ENCODE measurements at places on chromosomes 2 and 18.

- DNase-seq, result no peak
These were observed at the start of gene CNTNAP5 for GRCh38 chr2:124025171-124025580. Gene CNTNAP5 (plus strand): TSS chr2:124025287. CDS start chr2:124025651, 364 bp downstream.

DNA sequence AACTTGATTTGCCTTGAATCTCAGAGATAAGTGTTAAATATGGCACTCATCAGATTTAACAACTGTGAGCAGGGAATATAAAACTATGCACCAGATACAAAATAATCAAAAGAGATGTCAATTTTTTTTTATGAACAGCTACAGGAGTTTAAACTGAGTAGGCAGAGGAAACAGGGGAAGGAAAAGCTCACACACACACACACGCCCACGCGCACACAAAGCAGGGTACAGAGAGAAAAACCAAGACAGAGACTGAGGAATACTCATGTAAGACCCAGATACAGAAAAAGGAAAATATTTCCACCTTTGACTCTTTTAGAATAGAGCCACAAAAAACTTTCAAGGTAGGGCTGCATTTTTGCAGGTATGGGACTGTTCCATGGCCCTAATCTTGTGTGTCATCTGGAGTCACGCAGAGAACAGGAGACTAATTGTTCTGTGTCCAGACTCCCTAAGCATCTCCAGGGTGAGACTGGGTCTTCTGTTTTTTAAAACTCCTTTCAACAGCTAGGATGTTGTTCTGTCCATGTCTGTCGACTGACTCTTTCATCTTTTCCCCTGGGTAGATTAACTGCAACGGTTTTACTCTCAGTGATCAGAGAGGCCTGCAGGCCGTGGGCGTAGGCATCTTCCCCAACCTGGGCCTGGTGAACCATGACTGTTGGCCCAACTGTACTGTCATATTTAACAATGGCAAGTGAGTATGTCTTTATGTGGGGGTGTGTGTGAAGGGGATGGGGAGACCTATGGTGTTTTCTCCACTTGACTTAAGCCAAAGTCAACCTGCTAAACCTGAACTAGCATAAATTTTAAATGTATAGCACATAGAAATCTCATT, 23.0 kb downstream of the SMYD1 start:
- no peak for DNase-seq

DNA sequence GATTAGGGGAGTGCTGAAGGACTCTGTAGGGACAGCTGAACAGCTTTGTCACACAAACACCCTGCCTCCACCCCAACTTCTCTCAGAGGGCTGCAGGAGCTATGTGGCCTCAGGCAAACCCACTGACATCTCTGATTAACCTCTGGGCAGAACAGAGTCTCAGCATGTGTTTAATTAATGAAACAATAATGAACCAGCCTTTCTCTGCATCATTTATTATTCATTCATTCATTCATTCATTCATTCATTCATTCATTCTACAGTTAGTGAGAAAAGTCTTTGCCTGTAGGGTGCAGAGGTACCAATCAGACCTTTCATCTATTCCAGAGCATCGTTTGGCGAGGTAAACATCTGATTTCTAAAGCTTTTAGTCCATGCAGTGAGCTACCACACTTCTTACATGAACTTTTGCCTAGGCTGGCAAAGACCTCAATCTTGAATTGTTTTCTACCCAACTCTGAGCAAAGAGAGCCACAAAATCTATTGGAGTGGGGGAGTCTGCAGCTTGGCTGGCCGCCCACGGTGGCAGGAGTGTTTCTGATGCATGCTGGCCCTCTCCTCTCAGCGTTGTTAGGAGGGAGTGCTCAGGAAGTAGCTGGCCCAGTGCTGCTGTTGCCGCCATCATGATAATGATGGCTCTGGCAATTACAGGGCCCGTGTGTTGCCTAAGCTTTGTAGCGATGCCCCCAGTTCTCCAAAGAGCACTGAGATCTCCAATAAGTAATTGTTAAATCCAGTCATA, 198.9 kb downstream of the SMAD7 start:
- no peak for DNase-seq

DNA sequence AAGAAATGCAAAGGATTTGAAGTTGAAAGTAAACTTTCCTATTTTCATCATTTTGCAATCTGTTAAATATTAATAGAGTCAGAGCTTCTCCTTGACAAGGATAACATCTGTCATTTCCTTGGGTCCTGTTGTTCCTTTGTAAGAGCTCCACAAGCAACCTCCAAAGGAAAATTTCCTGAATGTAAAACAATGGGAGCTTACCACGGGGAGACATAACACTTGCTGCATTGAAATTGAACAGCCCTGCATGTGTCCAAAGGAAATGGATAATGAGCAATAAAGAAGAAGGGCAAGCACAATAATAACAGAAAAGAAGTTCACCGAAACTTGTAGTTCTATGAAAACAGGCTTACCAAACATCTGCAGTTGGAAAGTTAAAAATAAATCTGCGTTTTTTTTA, 42.0 kb upstream of the SCG2 start:
- DNase-seq, result no peak

DNA sequence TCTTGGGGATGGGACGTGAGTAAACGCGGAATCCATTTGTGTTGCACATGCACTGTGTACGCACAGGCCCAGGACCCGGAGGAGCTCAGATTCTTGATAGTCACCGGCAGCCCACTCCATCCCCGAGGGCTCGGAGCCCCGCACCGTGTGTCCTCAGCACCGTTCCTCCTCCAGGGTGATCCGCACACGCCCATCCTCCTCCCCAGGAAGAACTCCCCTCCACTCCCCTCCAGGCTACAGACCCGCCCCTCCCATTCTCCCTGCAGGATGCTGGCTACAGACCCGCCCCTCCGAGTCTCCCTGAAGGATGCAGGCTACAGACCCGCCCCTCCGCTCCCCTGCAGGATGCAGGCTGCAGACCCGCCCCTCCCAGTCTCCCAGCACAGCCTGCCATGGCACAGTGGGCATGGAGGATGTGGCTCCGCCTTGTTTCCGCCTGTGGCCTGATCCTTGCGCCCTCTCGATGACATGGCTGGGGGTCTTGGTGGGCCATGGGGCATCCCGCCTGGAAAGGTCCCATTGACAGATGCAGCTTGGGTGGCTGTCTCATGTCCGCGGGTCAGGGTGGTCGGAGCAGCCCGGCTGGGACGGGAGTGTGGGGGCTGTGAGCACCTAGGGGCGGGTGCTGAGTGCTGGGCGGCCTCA, 14.1 kb downstream of the CTDP1 start:
- DNase-seq, result no peak

DNA sequence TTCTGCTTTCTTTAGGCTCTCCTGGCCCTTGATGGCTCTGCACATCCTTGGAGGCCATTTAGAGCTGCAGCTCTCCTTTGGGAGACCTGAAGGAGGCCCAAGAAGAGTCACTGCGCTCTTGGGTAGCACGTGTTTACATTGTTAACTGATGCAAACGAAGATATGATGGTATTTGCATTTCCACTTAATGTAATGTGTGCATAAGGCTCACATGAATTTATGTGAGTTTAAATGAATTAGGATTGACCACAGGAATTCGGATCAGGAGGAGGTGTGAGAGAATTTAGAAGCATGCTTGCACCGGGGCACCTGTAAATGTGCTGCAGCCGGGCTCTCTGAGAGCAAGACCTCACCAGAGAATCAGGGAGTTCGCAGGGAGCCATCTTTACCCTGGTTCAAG, 7.5 kb downstream of the SH3RF3 start:
- no peak for DNase-seq

- DNase-seq, result no peak
These were observed 248.8 kb downstream of the AGPS start for GRCh38 chr2:177641331-177641730.

DNA sequence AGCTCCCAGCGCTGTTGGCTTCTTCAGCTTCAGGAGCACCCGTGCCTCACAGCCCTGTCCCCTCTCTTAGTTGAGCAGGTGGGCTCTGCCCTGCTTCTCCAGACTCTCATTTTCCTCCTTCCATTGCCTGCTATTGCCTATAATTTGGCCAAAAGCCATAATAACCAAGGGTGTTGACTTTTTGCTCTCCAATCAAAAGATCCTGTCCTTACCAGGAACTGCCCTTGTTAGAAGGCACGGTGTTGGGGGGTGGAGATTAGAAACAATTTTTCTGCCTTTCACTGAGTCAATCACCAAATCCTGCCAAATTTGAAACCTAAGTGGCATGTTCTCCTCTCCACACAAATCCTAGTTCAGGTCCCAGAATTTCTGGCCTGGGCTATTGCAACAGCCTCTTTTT, 16.7 kb upstream of the PDIA6 start:
- no peak for DNase-seq

DNA sequence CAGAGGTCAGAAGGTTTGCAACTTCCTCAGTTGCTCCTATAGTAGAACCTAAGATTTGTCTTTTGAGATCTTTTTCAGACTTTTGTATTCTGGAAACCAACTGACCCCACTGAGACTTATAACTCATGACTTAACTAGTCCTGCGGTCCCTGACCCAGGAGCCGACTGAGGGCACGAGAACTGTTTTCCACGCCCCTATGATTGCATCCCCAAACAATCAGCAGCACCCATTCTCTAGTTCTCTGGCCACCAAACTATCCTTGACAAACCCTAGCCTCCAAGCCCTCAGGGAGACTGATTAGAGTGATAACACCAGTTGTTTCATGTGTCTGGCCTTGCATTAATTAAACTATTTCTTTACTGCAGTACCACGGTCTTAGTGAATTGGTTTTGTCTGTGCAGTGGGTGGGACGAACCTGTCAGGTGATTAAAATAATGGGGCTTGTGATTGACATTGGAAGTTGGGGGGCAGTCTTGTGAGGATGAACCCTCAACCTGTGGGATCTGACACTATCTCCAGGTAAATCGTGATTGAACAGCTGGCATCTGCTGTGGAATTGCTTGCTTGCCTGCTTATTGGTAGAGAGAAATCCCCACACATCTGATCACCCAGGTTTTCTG, 95.7 kb downstream of the B3GNT2 start:
- DNase-seq, result no peak

GRCh38 chr2:114550895-114551793, 108.7 kb downstream of the DPP10 start:
- no peak for DNase-seq

DNA sequence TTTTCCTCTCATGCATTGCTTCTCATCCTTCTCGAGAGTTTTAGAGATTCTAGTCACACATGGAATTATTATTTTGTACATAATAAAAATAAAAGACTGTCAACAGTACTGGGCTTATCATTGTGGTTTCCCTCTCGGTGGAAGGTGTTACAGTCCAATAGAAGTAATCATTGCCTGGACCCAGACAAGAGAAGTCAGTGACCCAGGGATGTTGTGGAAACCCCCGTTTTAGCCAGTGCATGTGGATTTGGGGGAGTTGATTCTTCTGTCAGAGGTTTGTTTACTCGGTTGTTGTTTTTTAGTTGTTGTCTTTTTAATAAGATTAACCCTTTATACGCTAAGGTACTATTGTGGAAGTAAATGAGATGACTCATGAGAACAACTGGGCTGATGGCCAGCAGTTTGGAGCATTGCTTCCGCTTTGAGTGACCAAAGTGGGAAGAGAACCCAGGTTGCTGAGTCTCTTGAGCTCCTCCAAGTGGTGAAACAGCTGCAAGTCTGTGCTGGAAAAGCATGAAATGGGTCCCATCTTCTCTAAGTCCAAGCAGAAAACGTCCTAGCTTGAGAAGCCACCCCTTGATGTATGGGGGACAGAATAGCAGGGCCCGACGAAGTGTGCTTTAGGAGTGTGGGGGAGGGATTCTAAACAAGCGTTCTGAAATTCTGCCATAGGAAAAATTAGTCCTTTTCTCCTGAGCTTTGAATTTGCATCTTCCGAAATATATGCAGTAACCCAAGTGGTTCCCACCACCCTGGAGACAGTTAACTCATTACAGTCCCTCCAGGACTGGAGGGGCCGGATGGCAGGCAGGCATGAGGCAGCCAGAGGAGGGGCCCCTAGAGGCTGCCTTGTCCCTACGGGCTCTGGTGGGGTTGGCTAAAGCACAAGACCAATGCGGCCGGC, 61.8 kb upstream of the GPR45 start:
- DNase-seq, result no peak

DNA sequence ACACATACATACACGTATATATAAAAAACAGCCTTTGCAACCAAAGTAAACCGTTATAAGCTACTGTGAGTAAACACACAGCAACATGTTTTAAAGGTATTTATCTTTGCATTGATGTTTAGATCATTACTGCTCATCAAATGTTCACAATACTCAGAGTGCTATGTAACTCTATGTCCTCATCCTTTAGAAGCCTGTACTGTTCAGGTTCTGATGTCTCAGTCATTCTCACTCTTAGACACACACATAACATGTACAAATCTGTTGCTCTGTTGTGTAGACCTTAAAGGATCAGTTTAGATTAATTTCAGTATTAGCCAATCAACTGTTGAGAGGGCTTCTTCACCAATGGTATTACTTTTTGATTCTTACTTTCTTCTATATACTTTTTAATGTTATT, 139.7 kb upstream of the ITGB6 start:
- DNase-seq, result no peak

- no peak for DNase-seq
These were observed 258.6 kb downstream of the SRBD1 start for GRCh38 chr2:45352506-45352905.

GRCh38 chr18:10565835-10566234, 40.0 kb downstream of the NAPG start:
- DNase-seq, result no peak

- no peak for DNase-seq
These were observed 364.3 kb downstream of the RNF144A start for GRCh38 chr2:7281231-7282201.

GRCh38 chr18:29457316-29457889, 1280.5 kb upstream of the CDH2 start:
- no peak for DNase-seq

DNA sequence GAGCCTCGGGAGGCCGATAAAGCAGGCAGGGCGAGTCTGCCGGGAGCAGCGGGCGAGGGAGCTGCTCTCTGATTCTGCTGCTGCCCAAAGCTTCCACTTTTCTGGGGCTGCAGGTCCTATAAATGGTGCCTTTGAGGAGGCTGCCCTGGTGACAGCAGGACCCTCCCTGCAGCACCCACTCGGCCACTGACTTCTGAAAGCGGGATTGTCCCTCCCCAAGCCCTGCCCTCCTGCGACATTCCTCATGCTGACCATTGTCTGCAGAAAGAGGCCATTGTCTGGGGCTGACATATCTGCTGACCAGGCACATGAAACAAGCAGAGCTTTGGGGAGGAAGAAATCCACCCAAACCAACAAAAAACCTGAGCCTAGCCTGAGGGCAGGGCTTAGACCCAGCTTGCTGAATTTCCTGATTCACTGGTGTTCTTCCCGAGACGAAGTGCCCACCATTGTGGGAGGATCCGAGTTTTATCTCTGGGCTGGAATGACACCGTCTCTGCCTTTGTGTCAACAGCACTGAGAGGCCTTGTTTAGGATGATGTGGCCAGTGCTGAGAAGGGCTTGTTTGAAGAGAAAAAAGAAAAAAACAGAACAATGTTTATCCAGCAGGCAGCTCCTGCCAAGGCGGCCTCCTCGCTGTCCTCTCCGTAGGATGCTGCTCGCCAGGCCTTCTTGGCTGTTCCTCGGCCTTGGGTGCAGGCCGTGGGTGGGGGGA, 129.7 kb downstream of the MYCN start:
- DNase-seq, result no peak

GRCh38 chr2:20488201-20488641, 41.3 kb downstream of the RHOB start:
- no peak for DNase-seq

Measured in AG04449 (cell line).